ENCODE measurements at places on chromosomes 6 and 20.

- DNase-seq: no peak
These were observed 20.7 kb upstream of the ELOVL2 start for GRCh38 chr6:11064836-11065235.

DNA sequence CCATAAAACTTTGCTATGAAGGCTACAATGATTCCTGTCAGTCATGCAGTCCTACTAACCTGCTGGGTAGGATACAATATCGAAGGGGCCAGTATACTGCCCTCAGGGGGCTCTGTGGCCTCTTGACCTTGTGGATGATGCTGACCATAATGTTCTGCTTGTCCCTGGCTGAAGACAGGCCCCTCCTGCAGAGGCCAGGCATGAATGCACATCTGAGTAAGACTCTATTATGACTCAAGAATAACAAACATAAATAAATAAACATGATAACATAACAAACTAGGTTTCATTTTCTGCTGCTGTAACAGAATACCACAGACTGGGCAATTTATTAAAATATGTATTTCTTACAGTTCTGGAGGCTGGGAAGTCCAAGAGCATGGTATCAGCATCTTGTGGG is 44.0 kb upstream of the POU5F1 start:
- DNase-seq: no peak

- DNase-seq: no peak
These were observed 31.2 kb downstream of the SLC9A8 start for GRCh38 chr20:49843770-49844380.

- DNase-seq: no peak
These were observed 42.1 kb downstream of the BMP5 start for GRCh38 chr6:55833284-55833683.

DNA sequence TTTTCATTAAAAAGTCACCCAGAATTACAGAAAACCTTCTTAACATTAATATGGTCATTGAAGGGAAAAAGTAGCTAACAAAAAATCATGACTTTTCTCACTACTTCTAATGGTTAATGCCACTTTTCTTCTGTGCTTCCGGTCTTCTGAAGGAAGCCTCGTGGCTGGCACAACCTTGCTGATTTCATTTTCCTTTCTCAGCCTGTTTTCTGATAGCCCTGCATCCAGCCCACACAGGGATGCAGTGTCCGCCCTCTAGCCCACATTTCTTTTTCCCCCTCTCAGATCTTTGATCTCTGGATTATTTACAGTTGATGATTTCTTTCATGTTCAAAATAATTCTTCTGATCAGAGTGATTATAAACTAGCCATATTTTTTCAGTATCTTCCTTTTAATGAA is 655.4 kb upstream of the EPHA7 start:
- no peak for DNase-seq

DNA sequence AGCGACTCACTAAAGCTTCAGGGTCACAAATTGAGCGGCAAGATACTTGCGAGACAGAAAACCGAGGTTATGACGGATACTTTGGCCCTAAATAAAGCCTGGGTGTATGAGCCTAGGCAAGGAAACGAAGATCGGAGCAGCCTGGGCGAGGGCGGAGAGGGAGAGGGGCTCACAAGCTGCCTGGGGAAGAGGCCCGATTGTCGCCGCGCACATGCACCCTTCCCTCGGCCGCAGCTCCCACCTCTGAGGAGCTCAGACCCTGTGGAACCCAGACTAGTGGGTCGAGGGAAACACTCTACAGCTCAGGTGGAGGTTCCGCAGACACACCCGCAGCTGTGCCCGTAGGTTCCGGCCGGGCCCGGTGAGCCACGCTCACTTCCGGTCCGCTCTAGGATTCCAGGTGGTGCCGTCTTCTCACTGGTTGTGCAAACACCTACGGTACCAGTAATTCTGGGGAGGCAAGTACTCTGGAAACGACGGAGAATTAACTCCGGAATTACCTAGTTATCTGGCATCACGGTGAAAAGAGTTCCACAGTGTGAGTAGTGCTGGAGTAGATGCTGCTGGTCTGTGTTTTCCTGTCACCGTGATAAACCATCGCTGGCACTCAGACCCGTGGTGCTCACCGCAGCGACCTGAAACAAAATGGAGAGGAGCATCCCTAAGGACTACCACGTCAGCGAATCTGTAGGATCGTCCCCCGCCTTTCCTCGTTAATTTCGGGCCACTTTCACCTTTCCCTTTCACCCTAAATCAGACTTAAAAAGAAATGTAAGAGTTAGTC is 61.5 kb downstream of the GPX5 start:
- DNase-seq: peak; percentile 32

- DNase-seq: no peak
These were observed 367.9 kb downstream of the PREX1 start for GRCh38 chr20:48459722-48460395.

DNA sequence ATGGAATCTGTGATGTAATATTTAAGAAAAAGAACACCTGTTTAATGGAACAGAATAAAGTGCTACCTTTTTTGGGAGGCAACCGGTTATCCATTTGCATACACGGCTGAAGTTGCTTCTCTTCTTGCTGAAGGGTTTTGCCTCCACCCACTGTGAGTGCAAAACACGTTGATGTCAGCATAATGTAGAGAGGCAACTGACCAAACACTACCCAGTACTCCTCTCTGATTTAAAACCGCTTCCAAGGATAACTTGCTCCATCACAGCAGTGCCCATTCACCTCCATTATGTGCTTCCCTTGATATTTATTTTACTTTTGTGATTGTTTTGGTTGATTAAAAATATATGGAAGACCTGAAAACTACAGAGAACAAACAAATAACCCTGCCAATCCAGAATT is 1.4 kb downstream of the SLC17A1 start:
- DNase-seq: no peak

DNA sequence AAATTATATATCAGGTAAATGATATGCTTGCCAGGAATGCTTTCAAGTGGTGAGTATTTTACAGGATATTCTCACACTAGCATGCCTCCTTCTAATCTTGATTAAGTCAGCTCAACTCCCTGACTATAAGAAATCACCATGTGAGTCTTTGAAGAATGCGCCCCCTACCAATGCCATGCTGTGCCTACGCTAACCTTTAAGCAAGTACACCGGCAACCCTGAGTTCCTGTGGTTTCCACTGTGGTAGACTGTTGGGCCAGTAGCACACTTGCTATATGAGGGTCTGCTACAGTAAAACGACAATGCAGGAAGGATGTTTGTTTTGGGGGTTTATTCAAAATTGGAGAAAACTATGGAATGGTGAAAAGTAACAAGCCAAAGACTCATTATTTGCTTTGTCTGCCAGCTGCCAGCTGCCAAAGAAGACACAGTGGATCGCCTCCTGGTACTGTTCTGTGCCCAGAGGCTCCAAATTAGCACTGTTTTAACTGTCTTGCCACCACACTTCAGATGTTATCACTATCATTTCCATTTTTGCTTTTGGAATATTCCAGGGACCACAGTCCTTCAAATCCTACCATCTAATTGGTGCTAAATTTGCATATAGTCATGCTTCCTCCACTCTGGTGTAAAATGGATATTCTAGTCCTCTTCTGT is 333.5 kb downstream of the RNGTT start:
- no peak for DNase-seq

DNA sequence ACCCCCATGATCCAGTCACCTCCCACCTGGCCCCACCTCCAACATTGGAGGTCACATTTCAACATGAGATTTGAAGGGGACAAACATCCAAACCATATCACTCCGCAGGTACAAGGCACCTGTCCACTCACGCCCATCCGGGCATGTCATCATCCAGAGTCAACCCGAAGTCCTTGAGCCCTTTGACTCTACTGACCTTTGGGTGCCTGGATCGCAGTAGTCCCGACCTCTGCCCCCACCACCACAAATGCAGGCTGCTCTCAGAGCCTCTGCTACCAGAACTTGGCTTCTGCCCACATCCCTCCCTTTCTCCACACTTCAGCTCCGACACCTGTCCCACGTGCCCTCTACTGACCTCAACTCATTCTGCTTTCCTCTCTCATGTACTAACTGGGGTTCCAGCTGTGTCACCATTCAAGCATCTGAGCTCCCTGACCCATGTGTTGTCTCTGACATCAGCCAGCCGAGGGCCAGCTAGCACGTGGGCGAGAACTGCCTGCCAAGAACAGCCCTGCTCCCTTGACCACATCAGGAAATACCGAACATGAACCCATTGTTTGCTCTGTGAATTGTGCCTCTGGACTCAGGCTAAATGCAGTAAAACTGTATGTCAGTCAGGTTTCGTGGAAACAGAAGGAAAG is 498.3 kb upstream of the SULF2 start:
- DNase-seq: no peak

- no peak for DNase-seq
These were observed 7.0 kb downstream of the ADTRP start for GRCh38 chr6:11771473-11772048.

- DNase-seq: no peak
These were observed 92.6 kb downstream of the CDC5L start for GRCh38 chr6:44480097-44480541.

DNA sequence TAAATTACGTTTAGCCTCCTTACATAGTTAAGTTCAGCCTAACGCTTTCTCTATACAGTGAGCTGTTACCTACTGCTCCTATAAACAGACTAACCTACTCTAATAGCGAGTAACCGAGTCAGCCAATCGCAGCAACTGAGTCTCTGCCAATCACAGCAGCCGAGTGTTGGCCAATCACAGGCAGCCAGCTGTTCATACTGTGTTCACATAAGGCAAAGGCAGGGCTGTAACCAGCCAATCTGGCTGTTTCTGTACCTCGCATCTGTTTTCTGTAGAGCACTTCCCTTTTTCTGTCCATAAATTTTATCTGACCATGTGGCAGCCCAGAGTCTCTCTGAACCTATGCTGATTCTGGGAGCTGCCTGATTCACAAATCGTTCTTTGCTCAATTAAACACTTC is 263.9 kb upstream of the JARID2 start:
- DNase-seq: no peak
